ENCODE measurements at places on chromosomes 1 and 21.

DNA sequence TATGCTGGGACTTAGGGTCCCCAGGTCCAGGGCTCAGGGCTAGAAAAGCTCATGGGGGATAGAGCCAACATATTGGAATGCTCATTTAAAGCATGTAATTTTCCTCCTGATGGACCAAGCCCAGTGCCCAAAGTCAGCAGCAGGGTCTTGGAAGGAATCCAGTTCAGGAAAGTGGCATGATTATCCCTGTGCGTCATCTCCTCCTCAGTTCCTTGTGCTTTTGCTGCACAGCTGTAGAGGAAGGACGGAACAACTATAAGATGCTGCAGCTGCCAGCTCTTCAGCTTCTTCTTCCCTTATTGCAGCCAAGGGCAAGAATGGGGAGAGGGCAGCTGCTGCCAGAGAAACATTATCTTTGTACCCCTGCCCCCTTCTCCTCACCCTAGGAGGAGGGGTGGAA is 58.4 kb downstream of the OVGP1 start:
- no peak for DNase-seq

- DNase-seq: no peak
These were observed 18.7 kb downstream of the CLSTN1 start for GRCh38 chr1:9805006-9805508.

DNA sequence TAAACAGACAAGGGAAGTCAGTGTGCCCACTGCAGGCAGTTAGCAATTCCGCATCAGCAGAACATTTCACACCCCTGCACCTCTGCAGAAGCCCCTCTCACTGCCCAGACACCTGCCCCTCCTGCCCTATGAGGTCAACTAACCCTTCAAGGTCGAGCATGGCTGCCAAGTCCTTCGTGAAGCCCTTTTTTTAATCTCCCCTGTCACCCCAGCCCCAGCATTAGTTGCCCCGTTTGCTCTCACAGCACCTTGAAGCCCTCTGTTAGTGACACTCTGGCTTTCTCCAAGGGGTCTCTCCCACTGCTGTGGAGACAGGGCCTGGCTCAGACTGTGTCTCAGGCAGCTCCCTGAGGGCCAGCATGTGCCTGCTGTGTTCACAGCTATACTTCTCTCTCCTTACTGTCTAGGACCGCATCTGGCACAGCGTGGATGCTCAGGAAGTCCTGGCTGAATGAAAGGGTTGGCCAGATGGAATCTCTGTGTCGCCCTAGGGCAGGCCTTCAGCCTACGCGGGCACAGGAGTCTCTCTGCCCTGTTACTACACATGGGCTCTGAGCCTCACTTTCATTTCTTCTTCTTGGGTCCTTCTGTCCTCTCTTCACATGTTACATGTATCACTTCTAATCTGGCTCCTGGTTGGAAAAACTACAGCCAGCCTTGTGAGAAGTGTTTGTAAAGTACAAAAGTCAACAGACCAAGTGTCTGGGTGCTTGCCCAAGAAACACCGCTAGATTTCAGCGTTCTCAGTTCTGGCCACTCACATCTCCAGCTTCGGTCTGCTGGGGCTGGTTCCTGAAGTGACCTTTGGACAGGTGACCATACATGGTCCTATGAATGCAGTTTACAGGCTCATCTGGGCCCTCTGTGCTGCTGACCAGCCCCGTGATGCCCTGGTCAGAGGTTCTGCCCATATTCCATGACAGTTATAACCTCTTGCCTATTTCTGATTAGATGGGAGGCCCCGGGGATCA is 19.7 kb downstream of the SLC2A1 start:
- DNase-seq: no peak

GRCh38 chr1:183255073-183255472 is 69.0 kb downstream of the LAMC2 start:
- no peak for DNase-seq

- no peak for DNase-seq
These were observed 3.6 kb upstream of the FHAD1 start for GRCh38 chr1:15243275-15244043.

- no peak for DNase-seq
These were observed 59.3 kb upstream of the GNG12 start for GRCh38 chr1:67892476-67893125.

- no peak for DNase-seq
These were observed 196.4 kb downstream of the LHX8 start for GRCh38 chr1:75330624-75331023.

DNA sequence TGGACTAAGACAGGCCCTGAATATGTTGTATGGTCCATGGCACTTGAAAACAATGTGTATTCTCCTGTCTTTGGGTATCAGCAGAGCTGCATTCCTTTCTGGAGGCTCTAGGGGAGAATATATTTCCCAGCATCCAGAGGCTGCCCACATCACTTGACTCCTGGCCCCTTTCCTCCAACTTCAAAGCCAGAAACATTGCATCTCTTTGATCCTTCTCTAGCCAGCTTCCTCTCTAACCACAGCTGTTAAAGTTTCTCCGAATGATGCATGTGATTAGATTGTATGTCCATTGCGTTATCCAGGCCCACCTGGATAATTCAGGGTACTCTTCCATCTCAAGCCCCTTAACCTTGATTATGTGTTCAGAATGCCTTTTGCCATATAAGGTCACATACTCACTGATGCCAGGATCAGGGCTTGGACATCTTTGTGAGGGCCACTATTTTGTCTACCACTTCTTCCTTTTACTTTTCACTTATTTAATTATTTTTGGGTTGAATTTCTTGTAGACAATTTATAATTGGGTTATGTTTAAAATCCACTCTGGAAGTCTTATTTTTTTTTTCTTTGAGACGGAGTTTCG is 5.3 kb downstream of the CHD1L start:
- no peak for DNase-seq
